Ureter (tissue), 1 donor: ENCODE measurements at places on chromosomes 6 and 20. TPM values are rescaled to one million over a fixed set of nuclear protein-coding genes. Genes with fewer than 3 reads are reported as not detected.

The FRK gene
- 11.5 TPM for total RNA-seq

The RCAN2 gene
- total RNA-seq: 19.8 TPM

The TSPO2 gene
- not detected for total RNA-seq

The TMEM170B gene
- total RNA-seq: 2.9 TPM

The COL9A3 gene
- total RNA-seq: 5.1 TPM

The SLC2A4RG gene
- total RNA-seq: 93.6 TPM

The CCN2 gene
- total RNA-seq: 70.9 TPM

The RPRD1B gene
- 61.3 TPM for total RNA-seq

The COL12A1 gene
- total RNA-seq: 40.4 TPM

The TGIF2 gene
- 18.8 TPM for total RNA-seq

The HLA-DOA gene
- total RNA-seq: 25.6 TPM

The APOM gene
- 2.4 TPM for total RNA-seq

The KCNK17 gene
- not detected for total RNA-seq

The KHDC1L gene
- not detected for total RNA-seq

The CCM2L gene
- total RNA-seq: 8.2 TPM

The ARHGAP40 gene
- 17.9 TPM for total RNA-seq

The PRICKLE4 gene
- total RNA-seq: 14.2 TPM

The STAU1 gene
- total RNA-seq: 88.1 TPM

The MAS1L gene
- not detected for total RNA-seq

The SKIC2 gene
- total RNA-seq: 73.7 TPM

The OPRM1 gene
- total RNA-seq: not detected

The DYNLT2 gene
- 3.8 TPM for total RNA-seq

The ANGPT4 gene
- total RNA-seq: 0.99 TPM

The ADGRF5 gene
- total RNA-seq: 25.9 TPM

The VARS2 gene
- 33.2 TPM for total RNA-seq

The ZNF165 gene
- 1.6 TPM for total RNA-seq

The PTCRA gene
- total RNA-seq: 0.55 TPM

The SOX12 gene
- 7.4 TPM for total RNA-seq

The RAET1L gene
- not detected for total RNA-seq

The SLC17A1 gene
- total RNA-seq: not detected

The ULBP3 gene
- total RNA-seq: 4.5 TPM

The TFAP2D gene
- total RNA-seq: not detected

The BMP5 gene
- total RNA-seq: 1.7 TPM

The NHLRC1 gene
- total RNA-seq: 4.1 TPM

The AAR2 gene
- total RNA-seq: 30.8 TPM

The SRSF12 gene
- 0.57 TPM for total RNA-seq

The FHL5 gene
- 14.9 TPM for total RNA-seq

The SLC26A8 gene
- 0.18 TPM for total RNA-seq

The AIF1 gene
- 6.7 TPM for total RNA-seq

The HLA-DPB1 gene
- total RNA-seq: 82.5 TPM

The OR12D3 gene
- not detected for total RNA-seq

The LGSN gene
- total RNA-seq: not detected

The TTBK1 gene
- total RNA-seq: not detected
